ENCODE measurements at places on chromosomes 4 and X. TPM values are rescaled to one million over a fixed set of nuclear protein-coding genes. Genes with fewer than 3 reads are reported as not detected.

Gene TGIF2LX
- not detected for total RNA-seq

DNA sequence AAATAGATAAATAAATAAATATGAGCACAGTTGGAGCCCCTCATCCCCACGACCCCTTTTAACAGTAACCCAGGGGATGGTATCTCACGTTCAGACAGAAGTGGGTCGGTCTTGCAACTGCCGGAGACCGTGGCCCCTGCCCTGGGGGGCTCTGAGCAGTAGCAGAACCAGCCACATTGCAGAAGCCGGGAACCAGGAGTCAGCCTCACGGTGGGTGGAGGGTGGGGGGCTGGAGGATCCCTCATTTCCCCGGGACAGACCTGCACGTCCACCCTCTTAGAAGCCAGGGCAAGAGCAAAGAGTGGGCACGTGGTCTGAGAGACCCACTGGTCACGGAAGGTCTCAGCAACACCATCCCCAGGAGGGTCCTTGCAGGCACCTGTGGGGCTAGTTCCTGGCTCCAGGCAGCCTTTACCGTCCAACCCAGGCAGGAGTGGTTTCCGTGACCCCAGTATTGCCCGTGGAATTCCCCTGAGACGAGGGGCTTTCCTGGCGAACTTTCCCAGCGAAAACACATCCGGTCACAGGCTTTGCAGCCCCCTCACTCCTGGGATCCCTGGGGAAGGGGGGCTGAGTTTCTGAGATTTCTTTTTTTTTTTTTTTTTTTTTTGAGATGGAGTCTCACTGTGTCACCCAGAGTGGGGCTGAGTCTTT, 8.8 kb upstream of the IL3RA start:
- no peak for DNase-seq

Gene ARR3
- not detected for total RNA-seq

Gene GAGE12H
- not detected for total RNA-seq

GRCh38 chr4:10877076-10877475, 192.5 kb upstream of the CLNK start:
- no peak for DNase-seq

Gene AMELX
- not detected for total RNA-seq

GRCh38 chr4:114474188-114474800, 124.3 kb upstream of the UGT8 start:
- no peak for DNase-seq

GRCh38 chr4:1027915-1028238, 16.5 kb downstream of the FGFRL1 start:
- no peak for DNase-seq

Gene NAT8L
- 0.09 TPM for total RNA-seq

GRCh38 chr4:137510557-137511265, 21.6 kb downstream of the PCDH18 start:
- no peak for DNase-seq

- no peak for DNase-seq
Measured at GRCh38 chrX:110180928-110181310, 137.0 kb downstream of the AMMECR1 start.

GRCh38 chr4:24010994-24011393, 121.1 kb upstream of the PPARGC1A start:
- no peak for DNase-seq

All from liver (tissue), 10 donors.